A549 (cell line): ENCODE measurements at places on chromosomes 5 and 9. TPM values are rescaled to one million over a fixed set of nuclear protein-coding genes. Genes with fewer than 3 reads are reported as not detected.

GRCh38 chr9:136525841-136526499, 19.9 kb downstream of the NOTCH1 start:
- DNase-seq, result no peak

DNA sequence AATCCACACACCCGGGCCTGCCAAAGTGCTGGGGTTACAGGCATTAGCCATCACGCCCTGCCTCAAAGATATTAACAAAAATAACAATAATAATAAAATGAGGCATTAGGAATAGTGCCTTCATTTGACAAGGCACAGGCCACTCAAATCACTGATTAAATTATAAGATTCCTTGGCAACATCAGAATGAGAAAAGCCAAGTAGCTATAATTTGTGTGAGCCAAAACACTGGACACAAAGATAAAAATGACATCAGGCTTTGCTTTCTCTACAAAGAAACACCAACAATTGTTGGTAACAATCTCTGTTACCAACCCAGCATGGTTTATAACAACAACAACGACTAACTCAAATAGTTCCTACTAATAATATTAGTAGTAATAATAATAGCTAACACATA, 73.2 kb downstream of the MLLT3 start:
- DNase-seq, result no peak

DNA sequence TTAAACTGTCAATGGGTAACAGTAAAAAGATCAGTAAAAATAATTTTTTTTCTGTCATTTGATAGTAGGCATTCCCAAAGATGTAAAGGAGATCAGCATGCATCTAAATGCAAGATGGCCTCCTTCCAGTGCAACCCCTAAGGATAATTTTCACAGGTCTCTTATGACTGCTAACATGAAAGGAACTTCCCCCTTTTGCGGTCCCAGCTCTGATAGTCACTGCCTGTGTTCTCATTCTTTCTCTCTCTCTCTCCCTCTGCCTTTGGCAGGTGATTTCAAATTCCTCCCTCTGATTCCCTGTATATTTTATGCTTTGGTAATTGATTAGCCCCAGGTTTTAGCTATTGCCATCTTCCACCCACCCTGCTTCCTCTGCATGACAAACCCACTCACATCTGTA, 8.9 kb downstream of the SPINK14 start:
- no peak for DNase-seq

DNA sequence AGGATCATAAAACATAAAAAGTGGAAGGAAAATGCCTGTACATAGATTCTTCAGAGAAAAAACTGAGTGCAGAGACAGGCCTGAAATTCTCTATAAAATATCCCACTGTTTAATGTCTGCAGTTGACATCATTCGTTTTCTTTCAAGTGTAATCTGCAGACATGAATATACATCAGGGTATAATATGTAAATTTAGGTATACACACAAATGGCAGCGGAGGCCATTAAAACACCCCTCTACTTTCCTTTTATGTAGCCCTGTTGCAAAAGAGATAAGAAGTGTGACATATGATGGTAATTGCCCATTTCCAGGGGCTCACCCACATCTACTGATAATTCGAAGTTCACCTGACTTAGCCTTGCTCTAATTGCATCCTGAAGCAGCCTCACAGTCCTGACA, 164.3 kb downstream of the SLC24A2 start:
- no peak for DNase-seq

- DNase-seq, result no peak
These were observed 215.9 kb downstream of the NXNL2 start for GRCh38 chr9:88750832-88751360.

GRCh38 chr5:19978476-19978875, 9.5 kb downstream of the CDH18 start:
- DNase-seq, result no peak

- DNase-seq, result no peak
These were observed 539.4 kb upstream of the DMAC1 start for GRCh38 chr9:8338767-8339510.

DNA sequence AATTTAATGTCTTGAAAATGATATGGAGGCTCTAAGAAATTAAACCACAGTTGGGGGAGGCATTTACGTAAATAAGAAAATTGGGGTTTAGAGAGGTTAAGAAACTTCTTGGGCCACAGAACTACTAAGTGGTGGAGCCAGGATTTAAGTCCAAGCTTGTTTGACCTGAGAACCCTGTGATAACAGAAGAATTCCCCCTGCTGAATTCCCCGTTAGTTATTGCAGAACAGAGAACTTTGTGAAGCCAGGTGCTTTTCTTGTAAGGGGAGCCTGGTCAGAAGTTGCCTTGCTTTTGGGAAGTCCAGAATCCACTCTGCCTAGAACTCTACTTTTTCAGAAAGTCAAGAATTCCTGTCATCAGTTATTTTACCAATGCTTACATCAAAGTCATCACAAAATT, 309.3 kb upstream of the SEMA6A start:
- DNase-seq, result no peak

DNA sequence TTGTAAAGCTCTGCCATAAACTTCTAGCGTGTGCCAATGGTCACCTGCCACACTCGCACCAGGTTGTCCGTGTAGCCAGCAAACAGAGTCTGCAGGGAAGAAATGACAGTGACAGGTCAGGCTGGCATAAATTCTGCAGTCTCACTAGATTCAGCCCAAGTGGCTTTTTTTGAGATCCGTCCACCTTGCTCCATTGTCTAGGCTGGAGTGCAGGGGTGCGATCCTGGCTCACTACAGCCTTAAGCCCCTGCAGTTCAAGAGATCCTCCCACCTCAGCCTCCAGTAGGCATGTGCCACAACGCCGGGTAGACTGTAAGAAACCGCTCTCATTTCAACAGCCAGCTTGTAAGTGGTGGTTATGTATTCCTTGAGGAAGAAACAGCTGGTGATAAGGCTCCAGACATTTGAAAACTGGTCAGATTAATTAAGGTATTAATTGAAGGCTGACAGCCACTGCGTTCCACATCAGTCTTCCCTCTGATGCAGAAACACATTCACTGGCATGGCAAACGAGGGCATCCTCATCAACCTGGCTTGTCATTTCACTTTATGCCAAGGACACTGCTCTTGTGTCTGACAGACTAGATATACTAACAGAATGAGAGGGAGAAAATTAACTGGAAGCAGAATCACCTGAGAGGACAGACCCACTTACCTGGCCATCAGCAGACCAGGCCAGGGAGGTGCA, 6.6 kb downstream of the RACK1 start:
- no peak for DNase-seq

GRCh38 chr9:106969696-106970095, 106.7 kb downstream of the ZNF462 start:
- no peak for DNase-seq

- DNase-seq, result no peak
These were observed 24.6 kb downstream of the UBAP1 start for GRCh38 chr9:34203275-34203991.

DNA sequence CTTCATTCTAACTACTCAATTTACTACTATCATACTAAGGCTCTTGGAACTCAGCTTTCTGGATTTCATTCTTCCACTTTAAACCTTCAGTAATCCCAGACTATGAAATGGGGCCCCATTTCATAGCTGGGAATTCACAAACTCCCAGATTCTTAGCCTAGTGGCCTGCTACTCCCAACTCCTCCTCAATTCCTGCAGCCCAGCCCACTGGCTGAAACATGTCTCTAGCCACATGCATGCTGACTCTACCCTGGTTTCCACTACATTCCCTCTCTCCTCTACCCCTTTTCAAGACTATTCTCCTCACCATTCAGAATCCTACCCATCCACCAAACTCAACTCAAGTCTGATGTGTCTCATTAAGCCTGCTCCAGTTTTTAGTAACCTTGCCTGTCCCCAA, 370.6 kb downstream of the BNC2 start:
- no peak for DNase-seq

- DNase-seq, result peak; percentile 69
These were observed 87.5 kb downstream of the TTLL11 start for GRCh38 chr9:122005597-122005996.

- no peak for DNase-seq
These were observed 83.2 kb upstream of the IRX4 start for GRCh38 chr5:1965925-1966324.

DNA sequence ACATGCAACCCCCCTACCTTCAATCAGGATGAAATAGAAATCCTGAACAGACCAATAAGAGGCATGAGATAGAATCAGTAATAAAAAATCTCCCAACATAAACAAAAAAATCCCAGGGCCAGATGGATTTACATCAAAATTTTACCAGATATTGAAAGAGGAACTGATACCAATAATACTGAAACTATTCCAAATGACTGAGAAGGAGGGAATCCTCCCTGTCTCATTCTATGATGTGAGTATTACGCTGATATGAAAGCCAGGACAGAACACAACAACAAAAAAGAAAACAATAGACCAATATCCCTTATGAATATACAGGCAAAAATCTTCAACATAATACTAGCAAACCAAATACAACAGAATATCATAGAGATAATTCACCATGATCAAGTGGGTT, 109.0 kb upstream of the SMC2 start:
- DNase-seq, result no peak

GRCh38 chr9:89471390-89471789, 26.5 kb downstream of the SEMA4D start:
- DNase-seq, result no peak

DNA sequence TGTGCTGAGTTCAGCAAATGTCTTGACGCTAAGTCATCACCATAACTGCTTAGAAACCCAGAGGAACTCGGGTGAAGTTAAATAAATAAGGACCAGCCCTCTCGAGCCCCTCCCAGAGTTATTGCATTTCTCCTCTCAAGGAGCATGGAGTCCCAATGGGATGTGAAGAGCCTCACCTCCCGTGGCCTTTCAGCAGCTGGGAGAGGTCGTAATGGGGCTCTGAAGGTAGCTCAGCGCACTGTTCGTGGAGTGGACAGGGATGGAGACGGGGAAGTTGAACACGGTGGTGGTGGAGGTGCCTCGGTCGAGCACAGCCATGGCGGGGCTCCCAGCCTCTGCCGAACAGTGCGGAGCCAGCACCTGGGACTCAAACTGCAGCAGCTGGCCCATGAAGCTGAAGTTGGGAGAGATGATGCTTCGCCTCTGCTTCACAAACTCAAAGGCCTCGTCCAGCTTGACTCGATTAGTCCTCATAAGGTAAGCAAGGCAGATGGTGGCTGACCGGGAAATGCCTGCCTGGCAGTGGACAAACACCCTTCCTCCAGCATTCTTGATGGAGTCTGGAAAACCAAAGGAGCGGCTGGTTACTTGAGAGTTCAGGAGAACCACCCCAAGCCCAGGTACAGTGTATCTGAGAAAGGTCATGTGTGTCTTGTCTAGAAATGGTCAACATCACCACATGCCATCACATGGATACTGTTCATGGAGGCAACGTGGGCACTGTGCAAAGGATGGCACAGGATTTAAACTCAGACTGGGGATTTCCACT, 2.2 kb downstream of the DUSP1 start:
- no peak for DNase-seq

DNA sequence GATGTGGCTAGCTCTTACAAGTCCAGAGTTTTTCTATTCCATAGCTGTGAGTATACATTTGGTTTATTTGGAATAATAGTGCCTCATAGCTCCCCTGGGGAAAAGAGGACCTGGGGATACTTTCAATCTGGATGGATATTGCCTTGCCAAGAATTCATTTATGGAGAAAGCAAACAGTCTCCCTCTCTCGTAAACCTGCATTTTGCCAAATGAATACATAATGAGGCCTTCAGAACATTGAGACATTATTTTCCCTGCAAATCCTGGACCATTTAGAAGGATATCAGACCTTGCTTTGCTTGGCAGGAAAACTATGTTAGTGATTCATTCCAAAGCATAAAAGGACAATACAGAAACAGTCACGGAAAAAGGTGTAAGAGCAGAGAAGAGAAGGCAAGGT, 569.6 kb upstream of the BRINP1 start:
- DNase-seq, result no peak

GRCh38 chr9:75642522-75642921, 248.0 kb upstream of the PCSK5 start:
- DNase-seq, result no peak

GRCh38 chr5:108661590-108662219, 86.0 kb upstream of the FER start:
- DNase-seq, result peak; percentile 32

- DNase-seq, result no peak
These were observed 269.6 kb downstream of the PSAT1 start for GRCh38 chr9:78566521-78566920.

- DNase-seq, result no peak
These were observed 100.1 kb downstream of the PSAT1 start for GRCh38 chr9:78397045-78397444.

The STKLD1 gene
- 0.29 to 1.4 TPM (median 1.2 TPM) in 3 replicates for polyA plus RNA-seq

The ANKRD18B gene
- 4.2 to 5.6 TPM (median 4.6 TPM) in 3 replicates for polyA plus RNA-seq

The SOHLH1 gene
- not detected in 3 replicates for polyA plus RNA-seq

The PCDHB16 gene
- polyA plus RNA-seq, result 0.05 to 0.10 TPM (median 0.08 TPM) in 3 replicates

The F2R gene
- 19.4 to 30.4 TPM (median 26.3 TPM) in 3 replicates for polyA plus RNA-seq

The ROPN1L gene
- 0.83 to 1.3 TPM (median 1.3 TPM) in 3 replicates for polyA plus RNA-seq

The IRX1 gene
- not detected in 3 replicates for polyA plus RNA-seq

The CFAP90 gene
- polyA plus RNA-seq, result 0.17 to 0.28 TPM (median 0.28 TPM) in 3 replicates
